ENCODE measurements at places on chromosomes 5 and 9. TPM values are rescaled to one million over a fixed set of nuclear protein-coding genes. Genes with fewer than 3 reads are reported as not detected.

The MVB12B gene
- total RNA-seq, result 7.3 TPM

- no peaks in the 10 kb centered on the region for H3K4me1 ChIP-seq
- H3K4me3 ChIP-seq, result no peak overlapping the region
- no peak for DNase-seq
- H3K36me3 ChIP-seq, result no peaks in the 10 kb centered on the region
- no peaks in the 10 kb centered on the region for H3K27me3 ChIP-seq
- H3K27ac ChIP-seq, result no peak overlapping the region
These were observed 192.7 kb upstream of the SGCD start for GRCh38 chr5:156134216-156134615.

DNA sequence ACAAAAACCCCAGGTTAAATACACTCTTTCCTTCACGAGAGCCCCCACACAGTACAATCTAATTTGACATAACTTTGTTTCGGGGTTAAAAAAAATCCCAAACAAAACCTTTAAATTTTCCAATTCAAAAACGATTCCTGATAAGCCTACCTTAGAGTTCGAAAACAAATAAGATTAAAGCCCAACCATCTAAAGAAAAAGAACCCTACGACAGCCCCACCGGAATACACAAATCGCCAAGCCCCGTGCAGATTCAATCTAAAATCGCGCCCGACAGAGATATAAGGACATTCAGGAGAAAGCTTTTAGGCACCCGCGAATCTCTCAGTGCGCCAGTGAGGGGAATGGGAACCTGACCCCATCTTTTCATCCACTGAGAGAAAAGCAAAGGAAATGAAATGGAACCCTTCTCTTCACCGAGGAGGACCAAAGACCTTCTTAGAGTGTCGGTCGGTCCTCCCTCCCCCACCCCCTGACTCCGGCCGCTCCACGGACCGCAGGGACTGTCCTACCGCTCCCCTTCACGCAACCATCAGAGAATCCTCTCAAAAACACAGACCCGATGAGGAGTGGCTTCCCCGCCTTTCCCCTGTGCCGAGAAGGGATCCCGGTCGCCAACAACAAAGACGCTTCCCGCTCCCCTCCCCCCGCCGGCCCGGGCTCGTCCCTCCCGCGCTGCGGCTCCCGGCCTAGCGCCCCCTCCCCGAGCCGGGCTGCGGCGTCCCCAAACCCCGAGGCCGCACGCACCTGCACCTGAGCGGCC, 925 bp downstream of the ABHD17B start:
- peak; percentile 86 for DNase-seq
- no peaks in the 10 kb centered on the region for H3K36me3 ChIP-seq
- peak overlapping the region; percentile 95 for H3K27ac ChIP-seq
- H3K4me1 ChIP-seq, result peaks cover 65% of the 10 kb centered on the region
- H3K27me3 ChIP-seq, result no peaks in the 10 kb centered on the region
- peak overlapping the region; percentile 84 for H3K4me3 ChIP-seq

DNA sequence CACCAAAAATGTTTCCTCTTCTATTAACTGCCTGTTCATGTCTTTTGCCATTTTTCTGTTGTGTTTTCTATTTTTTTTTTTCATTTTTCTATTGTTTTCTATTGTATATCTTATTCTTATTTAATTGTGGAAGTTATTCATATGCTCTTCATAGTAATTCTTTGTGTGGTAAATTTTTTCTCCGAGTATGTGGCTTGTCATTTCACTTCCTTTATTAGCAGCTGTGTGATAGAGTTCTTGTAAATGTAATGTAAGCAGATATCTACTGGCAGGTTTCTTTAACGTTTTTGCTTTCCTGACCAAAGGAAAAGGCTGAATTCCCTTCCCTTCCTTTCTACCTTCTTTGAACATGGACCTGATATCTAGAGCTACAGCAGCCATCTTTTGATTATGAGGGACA, 5.8 kb upstream of the PLPP1 start:
- DNase-seq, result no peak
- no peaks in the 10 kb centered on the region for H3K36me3 ChIP-seq
- no peak overlapping the region for H3K4me3 ChIP-seq

DNA sequence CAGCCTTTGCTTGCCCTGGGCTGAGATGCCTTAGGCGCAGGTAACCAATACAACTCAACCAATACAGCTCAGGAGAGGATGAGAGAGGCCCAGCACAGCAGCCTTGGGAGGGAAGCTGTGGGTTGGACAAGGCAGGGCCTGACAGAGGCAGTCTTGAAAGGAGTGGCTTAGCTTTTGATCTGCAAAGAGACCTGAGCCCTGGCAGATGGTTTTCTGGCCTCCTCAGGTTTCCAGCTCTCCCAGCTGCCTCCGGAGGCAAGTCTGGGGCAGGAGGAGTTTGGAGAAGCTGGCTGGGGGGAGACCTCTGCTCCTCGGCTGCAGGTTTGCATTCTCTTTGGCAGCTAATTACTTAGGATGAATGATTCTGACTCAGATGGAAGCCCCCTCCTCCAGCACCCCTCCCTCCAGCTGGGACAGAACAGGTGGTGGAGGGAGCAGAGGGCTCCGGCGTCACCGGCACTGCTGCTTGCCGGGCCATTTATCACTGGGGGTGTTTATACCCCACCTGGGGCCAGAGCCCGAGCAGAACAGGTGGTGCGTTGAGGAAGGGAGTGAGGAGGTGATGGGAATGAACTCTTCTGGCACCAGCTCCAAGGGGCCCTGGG, 50.8 kb downstream of the TSPAN17 start:
- DNase-seq, result no peak
- peaks cover 100% of the 10 kb centered on the region for H3K27me3 ChIP-seq
- H3K27ac ChIP-seq, result no peak overlapping the region
- H3K36me3 ChIP-seq, result no peaks in the 10 kb centered on the region
- no peak overlapping the region for H3K4me3 ChIP-seq
- H3K4me1 ChIP-seq, result peaks cover 6% of the 10 kb centered on the region

- H3K36me3 ChIP-seq, result no peaks in the 10 kb centered on the region
- no peaks in the 10 kb centered on the region for H3K4me1 ChIP-seq
- no peak overlapping the region for H3K27ac ChIP-seq
- H3K27me3 ChIP-seq, result no peaks in the 10 kb centered on the region
- DNase-seq, result no peak
These were observed 29.5 kb downstream of the PLEKHG4B start for GRCh38 chr5:121432-121831.

DNA sequence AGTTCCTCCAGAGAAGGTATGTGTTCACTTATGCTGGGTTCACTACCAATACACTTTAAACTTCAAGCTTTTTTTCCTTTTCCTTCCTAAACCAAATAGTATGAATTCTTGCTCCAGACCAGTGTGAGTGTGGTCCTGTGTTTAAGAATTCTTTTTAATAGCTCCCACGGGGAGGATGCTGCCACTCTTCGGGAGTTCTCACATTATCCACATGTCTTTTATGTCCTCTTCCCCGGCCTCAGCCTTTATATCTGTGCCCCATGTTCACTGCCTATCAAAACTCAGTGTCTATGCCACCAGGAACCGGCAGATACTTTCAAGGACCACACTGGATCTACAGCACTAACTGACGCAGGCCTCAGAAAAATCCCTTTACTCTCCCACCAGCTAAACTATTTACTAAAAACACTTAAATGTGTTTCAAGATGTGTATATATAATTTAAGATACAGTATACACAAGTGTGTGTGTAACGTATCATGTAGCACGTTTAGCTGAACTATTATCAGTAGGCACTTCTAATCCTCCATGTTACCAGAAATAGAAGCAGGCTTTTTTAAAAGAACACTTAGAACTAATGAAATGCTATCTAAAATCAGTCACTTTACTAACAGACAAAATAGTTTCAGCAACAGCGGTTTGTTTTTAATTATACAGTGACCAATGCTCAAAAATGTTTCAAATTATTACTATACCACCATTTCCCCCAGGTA, 88.0 kb downstream of the PLPP1 start:
- no peaks in the 10 kb centered on the region for H3K27me3 ChIP-seq
- no peaks in the 10 kb centered on the region for H3K36me3 ChIP-seq
- H3K4me1 ChIP-seq, result peaks cover 33% of the 10 kb centered on the region
- peak overlapping the region; percentile 49 for H3K27ac ChIP-seq
- no peak for DNase-seq

GRCh38 chr5:38996123-38996522, 78.1 kb downstream of the RICTOR start:
- no peaks in the 10 kb centered on the region for H3K27me3 ChIP-seq
- no peak for DNase-seq
- H3K27ac ChIP-seq, result no peak overlapping the region

DNA sequence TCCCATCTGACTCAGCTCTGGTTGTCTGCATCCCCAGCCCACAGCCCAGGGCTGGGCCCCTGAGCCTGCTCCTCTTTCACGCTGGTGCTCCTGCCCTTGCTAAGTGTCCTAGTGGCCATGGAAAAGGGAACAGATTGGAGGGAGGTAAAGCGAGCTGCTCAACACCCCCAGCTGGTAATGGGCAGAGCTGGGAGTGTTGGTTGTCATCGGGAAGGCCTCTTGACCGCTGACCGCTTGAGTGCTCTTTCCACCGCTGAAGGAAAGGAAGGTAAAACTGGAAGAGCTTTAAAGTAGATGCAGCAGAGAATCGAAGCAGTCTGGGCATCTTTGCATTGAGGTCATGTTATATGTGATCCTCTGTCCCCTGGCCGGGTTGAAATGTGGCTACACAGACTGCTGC, 60.2 kb downstream of the CRB2 start:
- H3K36me3 ChIP-seq, result peaks cover 52% of the 10 kb centered on the region
- no peaks in the 10 kb centered on the region for H3K4me1 ChIP-seq
- no peak overlapping the region for H3K4me3 ChIP-seq
- no peaks in the 10 kb centered on the region for H3K27me3 ChIP-seq

DNA sequence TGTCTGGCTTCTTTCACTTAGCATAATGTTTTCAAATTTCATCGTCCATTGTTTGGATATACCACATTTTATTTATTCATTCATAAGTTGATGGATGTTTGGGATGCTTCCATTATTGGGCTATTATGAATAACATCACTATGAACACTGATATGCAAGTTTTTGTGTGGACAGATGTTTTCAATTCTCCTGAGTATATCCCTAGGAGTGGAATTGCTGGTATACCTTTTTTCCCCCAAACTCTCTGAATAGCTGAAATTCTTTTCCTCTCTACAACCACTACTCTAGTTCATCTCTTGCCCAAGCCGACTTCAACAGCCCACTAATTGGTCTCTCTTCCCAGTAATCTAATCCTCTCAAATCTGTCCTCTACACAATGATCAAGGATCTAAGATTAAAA, 4.7 kb upstream of the ZFR start:
- H3K4me1 ChIP-seq, result peaks cover 9% of the 10 kb centered on the region
- no peak overlapping the region for H3K4me3 ChIP-seq
- no peak for DNase-seq
- H3K27me3 ChIP-seq, result no peaks in the 10 kb centered on the region
- H3K36me3 ChIP-seq, result no peaks in the 10 kb centered on the region
- no peak overlapping the region for H3K27ac ChIP-seq
